CD4-positive, alpha-beta T cell treated with Interleukin-6 for 4 hours (primary cell): ENCODE measurements at places on chromosomes 7 and 10.

GRCh38 chr7:46832136-46832535 lies 749.8 kb downstream of the TNS3 start:
- DNase-seq = no peak

DNA sequence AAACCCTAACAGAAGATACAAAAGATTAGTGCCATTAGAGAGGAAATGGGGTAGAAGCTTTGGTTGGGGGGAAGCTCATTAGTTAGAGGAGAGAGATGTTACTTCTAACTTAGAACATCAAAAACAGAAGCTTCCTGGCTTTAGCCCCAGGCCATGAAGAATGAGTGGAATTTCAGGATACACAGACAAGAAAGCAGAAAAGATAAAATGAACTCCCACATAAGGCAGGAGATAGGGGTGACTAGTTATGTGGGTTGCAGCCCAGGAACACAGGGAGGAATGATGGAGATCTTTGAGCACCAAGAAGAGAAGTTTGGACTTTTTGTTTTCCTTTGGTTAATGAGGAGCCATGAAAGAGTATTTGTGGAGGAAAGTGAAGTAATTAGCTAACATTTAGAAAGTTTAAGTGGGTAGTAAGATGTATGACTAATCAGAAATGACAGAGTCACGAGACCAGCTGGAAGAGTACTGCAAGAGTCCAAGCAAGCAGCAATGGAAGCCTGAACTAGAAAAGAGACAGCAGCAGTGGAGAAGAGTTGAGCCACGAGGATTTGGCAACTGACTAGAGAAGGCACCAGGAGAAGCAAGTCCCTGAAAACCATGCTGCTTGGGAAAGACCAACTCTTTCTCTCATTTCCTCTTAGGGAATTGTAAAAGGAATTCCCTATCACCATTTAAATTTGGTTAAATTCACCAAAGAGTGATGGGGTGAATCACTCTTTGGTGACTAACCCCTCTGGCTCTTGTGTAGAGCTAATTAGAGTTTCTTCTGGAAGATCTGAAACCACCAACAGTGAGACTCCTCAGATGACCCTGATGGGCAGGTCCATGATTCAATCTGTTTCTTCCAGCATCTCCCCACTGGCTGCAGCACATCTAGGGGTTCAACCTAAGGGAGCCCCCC lies 131.9 kb downstream of the KCNMA1 start:
- DNase-seq = no peak

DNA sequence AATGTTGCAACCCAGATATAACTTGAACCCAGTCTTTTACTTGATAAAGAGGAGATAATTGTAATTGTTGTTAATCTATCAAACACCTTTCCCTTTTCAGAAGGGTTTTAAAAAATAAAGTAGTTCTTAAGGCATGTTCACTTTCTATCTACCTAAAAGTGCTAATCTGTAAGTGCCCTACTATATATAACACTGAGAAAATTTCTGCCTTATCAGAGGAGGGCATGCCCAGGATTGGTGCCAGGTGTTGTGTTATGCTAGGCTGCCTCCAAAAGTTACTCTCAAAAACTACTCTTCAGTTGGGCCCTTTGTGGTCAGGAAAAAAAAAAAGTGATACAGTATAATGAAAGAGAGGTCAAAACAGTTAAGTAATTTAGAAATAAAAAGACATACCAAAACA lies 36.3 kb downstream of the SMNDC1 start:
- peak; percentile 2 for DNase-seq

DNA sequence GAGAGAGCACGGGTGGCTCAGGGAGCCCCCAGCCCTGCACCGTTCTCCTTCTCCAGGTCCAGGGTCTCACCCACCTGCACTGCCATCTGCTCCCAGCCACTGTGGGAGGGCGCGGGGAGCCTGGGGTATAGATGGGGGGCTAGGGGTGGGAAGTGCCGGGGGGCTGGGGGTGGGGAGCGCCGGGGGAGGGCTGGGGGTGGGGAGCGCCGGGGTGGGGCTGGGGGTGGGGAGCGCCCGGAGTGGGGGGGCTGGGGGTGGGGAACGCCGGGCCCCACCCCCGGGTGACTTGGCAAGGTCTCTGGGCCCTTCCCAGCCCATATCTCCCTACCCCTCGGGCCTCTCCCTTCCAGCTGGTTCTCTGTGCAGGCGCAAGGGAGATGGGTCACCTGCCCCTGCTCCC lies at the start of gene GRIFIN:
Gene GRIFIN (minus strand): TSS at position 101 of the 400 bp plus-strand sequence. CDS start 15 bp downstream, at position 86.
- no peak for DNase-seq

- DNase-seq = no peak
These were observed 21.1 kb downstream of the FRMD4A start for GRCh38 chr10:14309593-14309992.

DNA sequence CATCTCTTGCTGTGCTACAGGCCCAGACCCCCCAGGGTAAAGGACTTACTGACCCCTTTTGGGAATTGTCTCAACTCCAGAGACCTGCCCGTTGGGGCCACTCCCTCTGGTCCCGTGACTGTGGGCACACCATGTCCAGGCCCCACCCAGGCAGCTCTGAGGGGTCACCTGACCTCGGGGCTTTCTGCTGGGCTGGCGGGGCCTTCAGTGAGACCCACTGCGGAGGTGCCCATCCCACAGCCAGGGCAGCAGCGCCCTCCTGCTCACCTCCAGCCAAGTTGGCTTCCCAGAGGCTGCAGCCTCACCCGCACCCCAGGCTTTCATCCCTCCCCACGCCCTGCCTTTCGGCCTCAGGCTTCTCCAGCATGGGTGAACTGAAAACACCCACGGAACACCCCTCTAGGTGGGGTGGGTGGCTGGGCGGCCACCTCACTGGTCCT lies 147.2 kb downstream of the DNAJB6 start:
- DNase-seq = no peak

- DNase-seq = no peak
These were observed 73.7 kb upstream of the CAMK2B start for GRCh38 chr7:44398953-44399574.

GRCh38 chr10:23367896-23368595 lies 23.4 kb upstream of the C10orf67 start:
- DNase-seq = no peak

DNA sequence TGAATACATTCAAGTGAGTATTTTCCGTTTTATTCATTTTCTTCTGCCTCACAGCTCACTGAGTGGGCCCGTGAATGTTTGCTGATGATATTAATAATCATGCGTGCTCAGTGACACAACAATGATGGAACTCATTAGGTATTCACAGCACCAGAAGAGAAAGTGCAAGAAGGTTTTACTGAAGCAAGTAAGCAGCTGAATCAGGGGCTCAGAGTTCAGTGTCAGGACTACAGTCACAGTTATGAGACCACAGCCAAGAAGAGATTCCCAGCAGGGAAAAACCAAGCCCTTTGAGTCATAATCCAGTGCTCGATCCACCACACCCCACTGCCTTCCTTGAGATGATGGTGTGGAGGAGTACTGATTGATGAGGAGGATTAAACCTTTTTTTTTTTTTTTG lies 247.4 kb downstream of the KIAA1217 start:
- no peak for DNase-seq

GRCh38 chr7:142956951-142957623 lies 5.1 kb downstream of the KEL start:
- DNase-seq = no peak

GRCh38 chr10:92112462-92112861 lies 178.4 kb downstream of the CPEB3 start:
- DNase-seq = no peak

DNA sequence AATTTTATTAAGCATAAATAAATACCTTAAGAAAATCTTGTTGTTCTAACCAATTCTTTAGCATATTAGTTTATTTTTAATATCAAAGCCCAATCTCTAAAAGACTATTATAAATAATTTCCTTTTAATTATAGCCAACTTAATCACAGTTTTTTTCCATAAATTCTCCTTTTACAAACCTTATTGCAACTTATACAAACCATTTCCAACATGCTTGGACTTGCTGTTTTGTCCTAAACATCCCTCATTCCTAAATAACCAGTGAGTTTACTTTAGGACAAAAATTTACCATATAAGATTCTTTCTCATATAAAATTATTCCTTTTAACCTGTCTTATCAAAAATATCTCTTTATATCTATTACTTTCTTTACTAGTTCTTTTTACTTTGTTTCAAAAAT lies 25.2 kb upstream of the LSM8 start:
- no peak for DNase-seq

DNA sequence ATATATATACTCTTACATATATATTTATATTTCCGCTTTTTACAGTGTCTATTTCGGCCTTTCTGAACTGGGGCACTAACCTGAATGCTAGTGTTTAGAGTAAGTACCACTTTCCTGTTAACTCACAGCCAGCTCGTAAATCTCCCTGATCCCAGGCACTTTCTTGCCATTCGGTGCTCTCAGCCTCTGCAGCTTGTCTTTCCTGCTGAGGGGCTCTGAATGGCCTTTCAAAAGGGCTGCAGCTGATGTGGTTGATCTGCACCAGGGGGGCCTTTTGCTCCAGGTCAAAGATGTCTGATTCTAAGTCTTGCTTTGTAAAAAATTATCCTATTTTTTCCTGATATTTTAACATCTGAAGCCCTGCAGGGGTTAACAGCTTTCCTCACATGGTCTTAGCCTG lies 25.5 kb upstream of the HPS1 start:
- DNase-seq = no peak

GRCh38 chr7:4460597-4460996 lies 221.5 kb upstream of the FOXK1 start:
- no peak for DNase-seq

GRCh38 chr7:87427288-87427687 lies 48.2 kb downstream of the ABCB4 start:
- no peak for DNase-seq
